ENCODE measurements at places on chromosomes 12 and 14.

- no peak for DNase-seq
Observed at GRCh38 chr14:22282417-22282816, 306.6 kb downstream of the DAD1 start.

GRCh38 chr12:131124487-131125280 is 171.0 kb downstream of the ADGRD1 start:
- DNase-seq: no peak

GRCh38 chr12:51900323-51900889 is 6.9 kb upstream of the ACVRL1 start:
- DNase-seq: no peak

- DNase-seq: peak; percentile 93
Observed at GRCh38 chr12:64672925-64673409, 62.7 kb downstream of the RASSF3 start.

DNA sequence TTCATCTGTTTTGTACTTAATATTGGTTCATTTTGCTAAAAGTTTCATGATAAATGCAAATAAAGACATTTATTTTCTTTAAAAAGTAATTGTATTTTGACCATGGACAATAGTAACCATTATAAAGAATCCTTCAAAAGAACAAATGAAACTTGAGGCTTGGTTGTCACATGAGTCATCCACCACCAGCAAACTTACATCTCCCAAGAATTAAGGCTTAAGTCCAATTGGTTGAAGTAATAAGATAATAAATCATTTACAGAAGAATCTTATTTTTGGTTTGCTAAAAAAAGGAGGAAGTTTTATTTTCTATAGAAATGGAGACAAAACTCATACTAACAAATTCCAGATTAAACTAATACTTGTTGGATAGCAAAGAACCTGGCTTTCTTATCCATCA is 84.8 kb upstream of the KITLG start:
- no peak for DNase-seq

GRCh38 chr12:115922952-115923564 is 354.4 kb downstream of the MED13L start:
- DNase-seq: no peak

DNA sequence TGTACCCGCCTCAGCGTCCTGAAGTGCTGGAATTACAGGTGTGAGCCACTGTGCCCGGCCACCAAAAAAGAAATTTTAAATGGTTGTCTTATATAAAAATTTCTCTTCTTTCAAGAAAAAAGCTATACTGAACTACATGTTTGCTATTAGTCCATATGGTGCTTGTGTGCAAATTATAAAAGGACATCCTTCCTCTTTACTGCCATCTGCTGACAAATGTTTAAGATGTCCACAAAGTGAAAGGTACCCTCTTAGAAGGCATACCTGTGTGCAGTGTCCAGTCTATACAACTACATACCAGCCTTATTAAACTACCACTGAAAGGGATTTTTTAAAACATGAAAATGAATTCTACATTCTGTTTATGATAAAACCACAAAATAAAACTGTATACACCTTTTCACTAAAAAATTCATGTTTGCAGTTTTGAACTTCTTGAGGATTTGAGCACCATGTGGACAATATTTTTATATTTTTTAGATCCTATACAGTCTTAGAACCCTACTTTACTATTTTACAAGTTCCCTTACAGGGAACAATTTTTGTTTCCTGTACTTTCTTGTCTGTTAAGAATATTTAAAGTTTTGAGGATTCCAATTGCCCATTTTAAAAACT is 32.8 kb upstream of the TOMM20L start:
- no peak for DNase-seq

DNA sequence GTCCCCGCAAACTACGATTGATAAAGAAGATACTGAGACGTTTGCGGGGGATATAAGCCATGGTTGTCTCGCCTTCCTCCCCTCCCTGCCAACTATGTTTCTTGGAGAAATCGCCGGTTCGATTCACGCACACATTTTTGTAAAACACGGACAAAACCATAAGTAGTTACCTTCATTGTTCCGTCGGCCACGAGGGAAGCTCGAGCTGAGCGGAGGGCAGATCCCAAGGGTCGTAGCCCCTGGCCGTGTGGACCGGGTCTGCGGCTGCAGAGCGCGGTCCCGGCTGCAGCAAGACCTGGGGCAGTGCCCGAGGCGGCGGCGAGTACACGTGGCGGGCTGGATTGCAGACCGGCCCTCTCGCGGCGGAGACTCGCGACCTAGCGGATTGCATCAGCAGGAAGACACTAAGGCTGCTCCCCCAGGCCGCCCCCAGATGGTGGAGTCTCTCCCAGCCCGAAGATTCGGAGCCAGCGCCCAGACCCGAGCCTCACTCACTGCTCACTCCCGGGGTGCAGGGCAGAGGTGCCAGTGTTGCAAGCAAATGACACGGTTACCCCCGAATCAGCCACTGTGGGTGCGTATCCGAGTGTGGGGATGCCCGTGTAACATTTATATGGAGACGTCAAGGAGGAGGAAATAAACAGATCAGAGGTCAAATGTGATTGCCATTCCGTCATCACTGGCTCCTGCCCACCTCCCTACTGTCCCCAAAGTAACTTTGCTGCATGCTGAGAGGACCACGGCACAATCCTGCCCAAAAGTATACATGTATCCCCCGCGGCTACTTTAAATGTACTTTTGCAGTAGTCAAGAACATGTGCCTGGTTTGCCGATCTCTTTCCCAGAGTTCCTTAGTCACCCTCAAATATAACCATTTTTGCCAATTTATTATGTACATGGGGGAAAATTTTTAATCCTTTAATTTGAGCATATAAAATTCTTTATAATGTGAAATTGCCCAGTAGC is at the start of gene BCAT1:
Gene BCAT1, minus strand, starts transcription at position 345 of the 966 bp plus-strand sequence. Its CDS starts 169 bp downstream, at position 176.
- DNase-seq: peak; percentile 56

GRCh38 chr14:65033181-65033580 is 46.5 kb downstream of the FNTB start:
- DNase-seq: no peak

DNA sequence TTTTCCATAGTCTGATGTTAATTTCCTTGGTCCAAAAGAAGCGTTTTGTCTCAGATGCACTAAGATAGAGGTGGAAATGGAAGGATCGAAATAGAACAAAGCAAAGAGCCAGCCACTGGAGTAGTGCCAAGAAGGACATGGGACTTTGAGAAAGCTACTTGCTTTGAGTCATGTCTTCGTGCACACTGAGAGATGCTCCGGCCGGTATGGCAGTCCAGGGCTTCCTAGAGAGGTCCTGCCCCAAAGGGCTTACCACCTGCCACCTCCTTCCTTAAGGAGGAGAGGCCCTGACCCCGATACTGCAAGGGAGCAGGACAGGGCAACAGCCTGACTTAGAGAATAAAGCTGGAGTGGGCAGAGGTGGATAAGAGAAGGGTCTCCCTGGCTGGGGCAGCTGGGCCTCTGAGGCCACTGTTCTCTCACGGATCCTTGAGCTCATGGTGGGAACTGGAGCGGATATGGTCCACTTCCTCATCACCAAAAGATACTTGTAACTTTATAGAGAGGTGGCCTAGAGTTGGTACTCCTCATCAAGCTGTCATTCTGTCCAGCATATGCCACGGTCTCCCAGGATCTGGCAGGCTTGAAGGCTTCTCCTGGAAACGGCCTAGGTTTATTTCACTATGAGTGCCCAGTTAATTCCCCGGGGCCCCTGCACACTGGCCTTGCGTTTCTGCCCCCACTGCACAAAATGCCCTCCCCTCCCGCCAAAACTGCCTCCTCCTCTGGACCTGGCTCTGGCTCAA is 57.4 kb downstream of the FOXN3 start:
- no peak for DNase-seq

DNA sequence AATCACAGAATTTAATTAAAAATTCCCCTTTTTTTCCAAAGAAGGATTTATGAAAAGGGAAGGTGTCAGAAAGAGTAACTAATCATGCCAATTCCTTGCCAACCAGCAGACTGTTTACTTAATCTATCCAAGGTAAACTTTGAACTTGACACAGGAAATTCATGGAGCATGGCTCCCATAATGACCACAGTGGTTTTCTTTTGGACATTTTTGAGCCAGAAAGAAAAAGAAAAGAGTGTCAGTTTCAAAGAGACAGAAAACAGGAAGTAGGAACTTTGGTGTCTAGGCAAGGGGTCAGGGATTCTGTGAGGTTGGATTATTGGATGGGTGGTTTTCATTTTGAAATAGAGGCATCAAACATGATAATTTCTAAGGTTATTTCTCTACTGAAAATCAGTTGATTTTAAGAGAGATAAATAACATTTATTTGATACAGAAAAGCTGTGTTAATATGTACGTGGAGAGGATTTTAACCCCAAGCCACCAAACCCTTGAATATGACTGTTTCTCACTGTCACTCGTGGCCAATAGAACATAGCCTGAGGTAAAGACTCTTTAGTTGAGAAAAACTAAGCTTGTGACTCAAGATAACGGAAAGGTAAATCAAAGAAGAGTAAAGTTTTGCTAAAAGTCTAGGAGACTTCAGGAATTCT is 196.1 kb downstream of the TTC6 start:
- no peak for DNase-seq

DNA sequence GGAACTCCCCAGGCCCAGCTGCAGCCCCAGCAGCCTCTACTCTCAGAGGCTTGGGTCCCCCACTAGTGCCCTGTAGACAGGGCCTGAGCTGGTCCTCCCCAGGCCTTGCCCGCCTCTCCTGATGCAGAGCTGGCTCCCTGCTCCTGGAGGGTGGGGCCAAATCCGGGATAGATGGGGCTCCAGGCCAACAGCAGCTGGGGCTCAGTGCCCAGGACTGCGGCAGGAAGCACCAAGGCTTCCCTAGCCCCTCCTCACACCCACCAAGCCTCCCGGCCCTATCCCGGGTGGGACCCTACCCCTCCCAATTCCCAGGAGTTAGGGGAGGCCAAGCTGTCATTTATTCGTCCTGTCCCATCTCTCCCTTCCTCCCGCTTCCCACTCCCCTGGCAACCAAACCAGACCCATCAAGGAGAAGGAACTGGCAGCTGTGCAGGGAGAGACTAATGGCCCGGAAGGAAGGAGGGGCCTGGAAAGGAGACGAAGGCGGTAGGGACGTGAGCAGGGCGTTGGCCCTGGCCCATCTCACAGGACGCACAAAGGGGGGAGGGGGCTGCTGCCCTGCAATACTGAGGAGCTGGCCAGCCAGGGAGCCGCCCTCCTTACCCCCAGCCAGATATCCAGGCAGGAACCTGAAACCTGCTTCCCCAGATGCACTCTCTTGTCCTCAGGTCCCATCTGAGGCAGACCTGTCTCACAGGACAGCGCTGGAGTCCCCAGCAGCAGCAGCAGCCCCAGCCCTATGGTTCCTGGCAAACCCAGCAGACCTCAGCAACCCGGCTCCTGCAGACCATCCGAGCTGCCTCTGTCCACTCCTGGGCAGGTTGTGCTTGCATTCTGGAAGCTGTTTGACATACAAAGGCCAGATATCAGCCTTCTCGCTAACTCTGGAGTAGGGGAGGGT is 1.6 kb upstream of the PRPH start:
- DNase-seq: no peak

- DNase-seq: no peak
Observed at GRCh38 chr12:45827974-45828373, 98.5 kb downstream of the ARID2 start.

DNA sequence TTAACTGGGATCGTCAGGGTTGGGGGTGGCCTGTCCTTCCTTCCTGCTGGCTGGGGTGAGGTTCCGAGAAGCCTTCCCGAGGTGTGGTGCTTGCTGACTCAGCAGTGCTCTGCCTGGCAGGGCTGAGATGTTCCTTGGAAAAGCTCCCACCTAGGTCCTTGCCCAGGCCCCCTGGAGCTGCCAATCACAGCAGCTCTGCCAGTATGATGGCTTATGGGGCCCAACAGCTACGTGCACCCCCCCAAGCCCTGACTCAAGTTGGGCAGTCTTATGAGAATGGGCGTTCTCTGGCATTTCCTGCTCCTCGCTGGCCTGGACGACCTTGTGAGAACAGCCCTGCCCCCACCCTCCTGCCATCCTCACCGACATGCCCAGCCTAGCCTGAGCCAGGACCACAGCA is 292.2 kb upstream of the CRY1 start:
- DNase-seq: no peak

DNA sequence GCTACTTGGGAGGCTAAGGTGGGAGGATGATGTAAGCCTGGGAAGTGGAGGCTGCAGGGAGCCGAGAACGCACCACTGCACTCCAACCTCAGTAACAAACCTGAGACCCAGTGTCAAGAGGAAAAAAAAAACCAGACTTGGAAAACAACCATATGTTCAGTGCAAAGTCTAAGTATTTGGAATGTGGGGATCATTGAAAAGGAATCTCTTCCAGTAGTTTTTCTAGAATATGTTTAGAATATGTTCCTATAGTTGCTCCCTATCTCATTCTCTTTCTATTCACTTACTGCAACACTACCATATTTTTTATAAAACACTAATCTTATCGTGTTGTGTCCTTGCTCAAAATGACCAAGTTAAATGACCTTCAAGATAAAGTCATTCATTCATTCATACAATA is 423.5 kb upstream of the SOX5 start:
- no peak for DNase-seq

GRCh38 chr12:57452181-57452936 is 2.7 kb upstream of the INHBE start:
- no peak for DNase-seq

DNA sequence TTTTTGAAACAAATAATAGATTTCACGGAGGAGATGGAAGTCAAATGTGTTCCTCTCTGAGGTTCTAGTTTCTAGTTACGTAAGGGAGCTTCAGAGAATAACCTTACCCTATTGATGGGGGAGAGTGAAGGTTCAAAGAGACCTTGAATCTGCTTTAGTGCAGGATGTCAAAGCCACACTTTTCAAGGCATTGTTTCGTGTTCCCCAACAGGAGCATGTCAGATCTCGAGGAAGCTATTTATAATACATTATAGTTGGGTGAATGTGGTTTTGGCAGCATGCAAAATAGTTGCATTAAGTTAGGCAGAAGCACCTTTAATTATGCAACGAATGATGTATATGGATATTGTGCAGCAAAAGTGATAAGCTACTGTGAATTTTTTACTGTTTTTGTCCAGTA is 614.9 kb downstream of the SLC16A7 start:
- no peak for DNase-seq

GRCh38 chr12:67431411-67432020 is 162.4 kb downstream of the CAND1 start:
- DNase-seq: no peak

GRCh38 chr12:114041136-114041535 is 75.0 kb upstream of the RBM19 start:
- DNase-seq: no peak

DNA sequence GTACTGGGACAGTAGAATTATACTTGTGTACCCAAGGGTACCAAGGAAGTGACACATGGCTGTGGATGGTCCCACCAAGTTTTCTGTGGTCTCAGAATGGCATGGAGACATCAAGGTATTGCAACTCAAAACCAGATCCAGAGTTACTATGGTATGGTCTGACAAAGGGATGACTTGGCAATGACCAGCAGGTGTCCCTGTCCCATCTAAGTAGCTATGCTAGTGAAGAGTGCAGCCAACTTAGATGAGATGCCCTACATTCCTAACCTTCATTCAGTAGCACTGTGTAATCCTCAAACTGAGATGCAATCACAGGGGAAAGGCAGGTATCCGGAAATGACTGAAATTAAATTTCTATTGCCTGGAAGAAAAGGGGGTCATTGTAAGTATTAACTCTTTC is 188.7 kb upstream of the TMEM260 start:
- no peak for DNase-seq

GRCh38 chr12:116672842-116673516 is 64.9 kb downstream of the SPRING1 start:
- no peak for DNase-seq

Measured in transverse colon (tissue), 4 donors.